ENCODE measurements at places on chromosomes 6 and 20.
A peak's percentile ranks its signal among the peaks of the same experiment; 100 is the strongest.

- no peak for DNase-seq
Observed at GRCh38 chr6:42766163-42766670, 15.6 kb upstream of the BICRAL start.

DNA sequence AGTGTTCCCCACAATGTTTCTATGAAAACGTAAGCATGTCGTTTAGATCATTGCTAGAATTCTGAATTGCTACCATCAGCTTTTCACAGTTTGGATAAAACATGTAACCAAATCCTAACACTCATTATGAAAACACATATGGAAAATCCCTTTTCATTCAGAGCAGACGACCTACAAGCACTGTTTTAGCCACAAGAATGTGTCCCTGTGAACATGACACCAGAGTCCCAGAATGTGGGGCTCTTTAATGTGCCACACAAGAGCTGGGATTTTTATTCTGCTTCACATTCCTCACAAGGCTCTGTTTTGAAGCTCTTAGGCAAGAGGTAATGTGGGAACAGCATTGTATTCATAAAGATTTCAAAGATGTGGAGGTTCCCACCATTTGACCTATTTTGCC lies 141.1 kb upstream of the CITED2 start:
- no peak for DNase-seq

DNA sequence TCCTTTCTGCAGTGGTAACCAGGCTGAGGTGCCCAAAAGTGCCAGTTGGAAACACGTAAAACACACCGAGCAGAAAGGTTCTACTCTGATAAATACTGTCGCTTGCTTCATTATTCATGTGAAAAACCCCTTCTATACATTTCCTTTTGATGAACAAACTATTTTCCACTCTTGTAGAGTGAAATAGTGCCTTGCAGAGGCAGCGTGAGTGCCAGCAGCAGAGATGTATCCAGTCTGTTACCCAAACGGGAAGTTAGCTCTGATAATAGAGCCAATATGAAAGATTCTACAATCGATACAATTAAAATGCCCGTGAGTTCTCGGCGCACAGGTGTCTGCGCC lies 1.5 kb downstream of the ZBTB46 start:
- DNase-seq: no peak

DNA sequence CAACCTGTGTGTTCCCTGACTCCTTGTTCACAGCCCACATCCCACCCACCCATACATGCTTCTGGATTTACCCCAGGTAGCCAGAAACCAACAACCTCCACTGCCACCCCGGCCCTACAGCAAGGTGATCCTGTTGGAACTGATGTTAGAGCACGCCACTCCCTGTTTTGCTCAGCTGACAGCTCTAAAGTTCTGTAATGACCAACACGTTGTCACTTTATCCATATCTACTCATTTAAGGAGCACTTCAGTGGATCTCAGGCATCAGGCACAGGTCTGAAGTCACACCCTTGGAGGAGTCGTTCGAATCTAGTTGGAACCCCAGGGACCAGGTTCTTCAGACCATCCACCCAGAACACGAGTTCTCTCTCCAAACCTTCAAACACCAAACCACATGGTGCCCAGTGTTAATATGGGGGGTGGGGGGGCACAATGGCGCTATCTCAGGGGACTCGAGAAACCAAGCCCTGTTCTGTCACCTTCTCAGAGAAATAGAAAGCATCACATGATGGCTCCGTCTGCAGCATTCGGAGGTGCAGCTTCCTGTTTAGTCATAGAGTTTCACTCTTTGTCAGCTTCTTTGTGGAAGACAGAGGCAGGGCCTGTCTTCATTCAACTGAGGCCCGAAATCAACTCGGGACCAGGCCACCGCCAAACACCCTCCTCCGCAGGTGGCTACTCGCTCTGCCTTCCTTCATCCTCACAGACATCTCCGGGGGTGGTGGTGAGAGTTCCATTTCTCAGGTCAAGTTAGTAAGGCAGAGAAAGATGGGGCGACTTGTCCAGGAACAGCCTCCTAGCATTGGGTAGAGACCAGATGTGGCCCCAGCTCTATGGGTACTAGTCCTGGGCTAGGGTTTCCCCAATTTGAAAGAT lies 142.2 kb downstream of the NFATC2 start:
- DNase-seq: no peak

GRCh38 chr6:50899306-50899870 lies 80.7 kb downstream of the TFAP2B start:
- no peak for DNase-seq

DNA sequence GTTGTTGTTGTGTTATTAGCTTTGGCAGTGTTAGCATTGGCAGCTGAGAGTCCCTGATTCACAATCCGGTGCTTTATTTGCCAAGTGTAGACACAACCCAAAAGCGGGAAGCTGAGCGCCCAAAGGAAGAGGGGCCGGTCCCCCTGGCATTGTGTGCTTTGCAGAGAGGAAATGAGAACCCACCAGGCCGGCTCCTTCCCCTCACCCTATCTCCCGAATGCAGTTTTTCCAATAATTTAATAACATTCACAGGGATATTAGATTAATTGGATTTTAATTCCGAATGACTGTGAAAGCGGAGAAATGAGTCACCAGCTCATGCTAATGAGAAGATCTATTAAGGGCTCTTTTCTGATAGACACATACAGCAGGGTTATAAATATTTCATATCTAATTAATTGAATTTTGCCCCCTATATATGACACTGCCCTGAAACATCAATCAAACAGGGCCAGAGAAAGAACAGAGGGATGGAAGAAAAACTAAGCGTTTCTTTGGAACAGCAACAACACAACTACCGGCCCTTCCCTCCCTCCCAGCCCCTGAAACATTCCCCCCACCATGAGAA lies 143.8 kb downstream of the MBOAT1 start:
- DNase-seq: no peak

GRCh38 chr6:49911252-49911651 lies 44.9 kb upstream of the CRISP1 start:
- DNase-seq: no peak

- no peak for DNase-seq
Observed at GRCh38 chr6:11413117-11413687, 124.3 kb upstream of the TMEM170B start.

DNA sequence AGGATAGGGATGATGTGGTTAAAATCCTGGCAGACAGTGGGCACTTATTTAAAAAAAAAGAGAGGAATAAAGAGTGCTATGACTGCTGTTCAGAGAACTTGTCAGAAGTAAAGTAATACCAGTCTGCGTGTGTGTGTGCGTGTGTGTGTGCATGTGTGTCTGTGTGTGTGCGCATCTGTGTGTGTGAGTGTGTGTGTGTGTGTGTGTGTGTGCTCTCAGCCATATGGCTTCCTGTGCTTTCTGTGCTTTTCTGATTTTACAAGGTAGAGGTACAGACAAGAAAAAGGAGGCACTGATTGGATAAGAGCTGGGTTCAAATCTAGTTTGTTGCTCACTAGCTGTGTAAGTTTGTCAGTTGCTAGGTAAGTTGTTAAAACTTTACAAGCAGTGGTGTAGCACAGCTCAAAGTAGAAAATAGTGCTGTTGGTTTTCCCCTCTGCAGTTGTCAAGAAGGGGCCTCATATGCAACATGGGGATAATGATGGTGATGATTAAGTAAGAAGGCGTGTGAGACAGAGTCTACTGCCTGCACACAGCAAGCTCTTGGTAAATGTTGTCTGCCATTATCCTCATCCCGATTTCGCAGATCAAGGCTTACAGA lies 155.3 kb upstream of the ZNF217 start:
- no peak for DNase-seq

GRCh38 chr6:30399390-30400058 lies 54.6 kb downstream of the RPP21 start:
- no peak for DNase-seq

DNA sequence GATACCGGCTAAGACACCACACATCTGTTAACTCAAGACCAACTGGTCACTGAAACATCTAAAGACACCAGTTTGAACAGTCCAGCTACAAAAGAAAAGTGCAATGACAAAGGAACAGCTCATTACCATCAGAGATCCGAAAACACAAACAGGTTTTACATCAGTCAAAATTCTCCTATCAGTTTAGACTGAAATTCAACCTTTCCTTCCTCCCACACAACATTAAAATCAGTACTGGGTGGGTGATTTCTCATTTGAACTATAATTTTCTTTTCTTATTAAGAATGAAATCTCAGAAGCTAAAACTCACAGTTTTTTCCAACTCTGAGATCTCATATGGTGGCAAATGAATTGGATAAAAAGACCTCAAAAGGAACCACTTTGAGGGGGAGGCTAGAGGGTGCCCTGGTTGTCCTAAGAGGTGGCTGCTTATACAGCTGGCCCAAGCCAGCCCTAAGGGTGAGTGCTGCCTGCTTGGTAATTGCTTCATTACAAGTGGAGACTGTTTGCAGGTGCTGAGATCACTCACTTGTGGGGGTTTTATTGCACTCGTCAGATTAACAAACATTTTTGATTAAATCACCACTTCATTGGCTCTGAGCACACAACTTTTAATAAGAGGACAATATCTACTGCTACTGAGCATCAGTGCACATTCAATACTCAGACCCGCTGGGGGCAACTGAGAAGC lies 4.3 kb downstream of the CCDC167 start:
- no peak for DNase-seq

DNA sequence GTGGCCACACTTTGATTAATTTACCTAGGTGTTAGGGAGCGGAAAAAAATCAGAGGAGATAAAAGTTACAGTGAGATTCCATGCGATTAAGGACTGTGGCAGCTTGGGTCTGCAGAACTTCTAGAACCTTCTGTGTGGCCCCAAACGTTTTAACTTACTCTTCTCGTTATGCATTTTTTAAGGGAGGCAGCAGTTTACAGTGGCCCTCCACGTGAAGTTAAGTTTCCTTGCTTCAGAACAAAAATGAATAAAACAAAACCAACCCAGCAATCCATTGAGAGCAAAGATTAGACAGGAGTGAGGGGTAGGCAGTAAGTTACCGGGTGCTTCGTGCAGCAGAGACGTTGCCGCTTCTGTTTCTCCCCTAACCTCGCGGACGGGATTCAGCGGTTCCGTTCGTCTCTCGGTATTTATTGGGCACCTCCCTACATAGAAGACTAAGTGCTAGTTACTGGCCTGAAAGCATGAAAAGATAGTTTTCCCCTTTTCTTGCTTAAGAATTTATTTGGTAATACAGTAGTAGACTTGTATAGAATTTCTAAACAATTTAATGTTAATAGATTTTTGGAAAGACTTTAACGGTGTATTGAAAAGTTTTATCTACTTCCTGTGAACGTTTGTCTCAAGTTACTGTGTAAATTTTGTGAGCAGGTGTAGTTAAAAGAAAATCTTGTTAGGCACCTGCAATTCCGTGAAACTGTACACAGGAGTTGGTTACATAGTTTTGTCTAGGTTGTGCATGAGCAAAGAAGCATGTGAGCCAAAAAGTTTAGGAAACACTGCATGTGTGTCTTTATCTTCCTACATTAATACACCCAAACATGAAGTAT lies 1.1 kb downstream of the BAG2 start:
- DNase-seq: no peak

DNA sequence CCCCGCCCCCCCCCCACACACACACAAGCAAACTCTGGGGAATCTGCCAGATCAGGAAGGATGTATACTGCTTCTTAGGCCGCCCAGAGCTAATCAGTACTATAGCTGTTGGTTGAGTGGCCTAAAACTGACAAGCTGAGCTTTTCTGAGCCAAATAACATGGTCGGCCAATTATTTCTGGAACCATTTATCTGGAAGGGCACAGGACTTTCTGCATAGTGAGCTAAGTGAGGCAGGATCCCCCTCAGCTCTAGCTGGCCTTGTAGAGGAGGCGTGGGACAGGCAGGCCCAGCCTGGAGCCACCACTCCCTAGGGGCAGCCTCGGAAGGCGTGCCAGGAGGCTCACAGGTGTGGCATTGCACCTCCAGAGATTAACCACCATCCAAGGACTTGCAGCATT lies 200.1 kb downstream of the TMEM242 start:
- DNase-seq: no peak

DNA sequence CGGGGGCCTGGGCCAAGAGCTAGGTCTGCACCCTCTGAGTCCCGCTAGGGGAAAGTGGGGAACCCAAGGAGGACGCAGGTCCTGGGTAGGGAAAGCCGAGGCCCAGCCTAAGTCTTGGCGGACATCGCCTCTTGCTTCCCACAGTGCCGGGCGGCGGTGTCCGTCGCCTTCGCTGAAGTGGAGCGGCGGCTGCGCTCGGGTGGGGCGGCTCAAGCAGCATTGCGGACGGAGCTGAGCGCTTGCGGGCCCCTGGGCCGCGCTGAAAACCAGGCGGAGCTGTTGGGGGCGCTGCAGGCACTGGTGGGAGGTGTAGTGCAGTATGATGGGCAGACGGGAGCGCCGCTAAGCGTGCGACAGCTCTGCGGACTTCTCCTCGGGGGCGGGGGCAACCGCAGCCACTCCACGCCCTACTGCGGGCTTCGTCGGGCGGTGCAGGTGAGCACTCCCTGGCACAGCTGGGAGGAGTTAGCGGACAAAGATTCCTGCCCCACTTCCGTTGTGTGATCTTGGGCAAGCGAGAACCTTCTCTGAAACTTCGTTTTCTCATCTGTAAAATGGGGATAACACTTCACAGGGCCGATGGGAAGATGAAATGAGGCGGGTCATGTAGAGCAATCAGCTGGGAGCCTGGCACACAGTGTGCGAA lies 4.2 kb downstream of the PRSS16 start:
- DNase-seq: peak; percentile 97

- no peak for DNase-seq
Observed at GRCh38 chr6:113476937-113477839, 380.0 kb upstream of the MARCKS start.

DNA sequence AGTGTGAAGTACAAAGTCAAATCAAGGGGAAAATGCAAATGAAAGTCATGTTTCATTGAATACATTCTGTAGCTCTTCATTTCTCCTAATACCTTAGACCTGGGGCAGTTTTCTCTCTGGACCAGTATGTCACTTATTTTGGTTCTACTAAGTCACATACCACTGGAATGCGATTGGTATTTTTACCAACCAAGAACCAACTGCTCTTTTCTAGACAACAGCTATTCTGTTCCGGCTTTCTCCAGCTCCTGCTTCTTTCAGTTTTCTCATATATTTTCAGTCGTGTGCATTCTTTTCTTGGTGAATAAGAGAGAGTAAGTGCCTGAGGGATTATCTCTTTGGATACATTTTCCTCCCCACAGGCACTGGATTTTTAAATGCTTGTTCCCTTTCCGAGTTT lies 39.2 kb upstream of the SPACA1 start:
- DNase-seq: no peak

- DNase-seq: no peak
Observed at GRCh38 chr6:46035242-46035641, 19.6 kb upstream of the CLIC5 start.

DNA sequence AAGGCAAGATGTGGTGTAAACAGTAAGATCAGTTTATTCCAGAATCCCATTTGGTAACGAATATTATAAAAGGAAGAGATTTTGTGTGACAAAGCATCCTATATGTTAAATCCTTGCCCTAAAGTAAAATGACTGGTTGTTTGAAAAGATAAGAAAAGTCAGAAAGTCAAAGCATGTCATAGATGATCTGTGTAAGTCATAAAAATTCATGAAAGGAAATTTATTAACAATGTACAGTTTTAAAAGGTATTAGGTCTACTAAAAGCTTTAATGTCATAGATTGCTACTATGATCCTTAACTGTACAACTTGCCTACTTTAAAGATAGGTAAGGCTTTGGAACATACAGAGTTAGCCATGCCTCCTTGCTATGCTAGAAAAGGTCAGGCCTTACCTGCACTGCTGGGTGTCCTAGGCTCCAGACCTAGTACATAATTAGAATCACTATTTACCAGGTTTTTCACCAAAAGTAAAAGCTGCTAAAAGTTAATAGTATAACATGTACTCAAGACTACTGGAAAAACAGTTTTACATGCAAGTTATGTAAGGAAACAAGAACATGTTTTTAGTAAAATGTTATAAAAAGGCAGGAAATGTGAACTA lies 1090.1 kb upstream of the ADGRB3 start:
- no peak for DNase-seq
